Vagina (tissue), 2 donors: ENCODE measurements at places on chromosomes 3 and 15.

GRCh38 chr3:9036404-9037131 lies 73.3 kb upstream of the RAD18 start:
- H3K27me3 ChIP-seq: no peaks in the 10 kb centered on the region
- no peaks in the 10 kb centered on the region for H3K36me3 ChIP-seq
- DNase-seq: no peak
- H3K4me1 ChIP-seq: peaks cover 15% of the 10 kb centered on the region
- no peak overlapping the region for H3K4me3 ChIP-seq

GRCh38 chr3:142124243-142124642 lies 25.1 kb downstream of the TFDP2 start:
- no peaks in the 10 kb centered on the region for H3K36me3 ChIP-seq
- H3K27ac ChIP-seq: no peak overlapping the region
- DNase-seq: no peak

GRCh38 chr3:24315971-24316370 lies 178.7 kb downstream of the THRB start:
- DNase-seq: no peak
- peaks cover 12% of the 10 kb centered on the region for H3K4me1 ChIP-seq
- no peak overlapping the region for H3K4me3 ChIP-seq
- H3K27me3 ChIP-seq: no peaks in the 10 kb centered on the region
- no peaks in the 10 kb centered on the region for H3K36me3 ChIP-seq

GRCh38 chr3:140188285-140188684 lies 253.3 kb downstream of the CLSTN2 start:
- no peaks in the 10 kb centered on the region for H3K27me3 ChIP-seq
- no peak overlapping the region for H3K4me3 ChIP-seq
- no peaks in the 10 kb centered on the region for H3K36me3 ChIP-seq
- DNase-seq: no peak
- H3K27ac ChIP-seq: no peak overlapping the region

GRCh38 chr3:56321892-56322291 lies 146.4 kb downstream of the ERC2 start:
- no peak overlapping the region for H3K4me3 ChIP-seq
- H3K27ac ChIP-seq: no peak overlapping the region
- no peak for DNase-seq
- no peaks in the 10 kb centered on the region for H3K27me3 ChIP-seq
- H3K4me1 ChIP-seq: no peaks in the 10 kb centered on the region

DNA sequence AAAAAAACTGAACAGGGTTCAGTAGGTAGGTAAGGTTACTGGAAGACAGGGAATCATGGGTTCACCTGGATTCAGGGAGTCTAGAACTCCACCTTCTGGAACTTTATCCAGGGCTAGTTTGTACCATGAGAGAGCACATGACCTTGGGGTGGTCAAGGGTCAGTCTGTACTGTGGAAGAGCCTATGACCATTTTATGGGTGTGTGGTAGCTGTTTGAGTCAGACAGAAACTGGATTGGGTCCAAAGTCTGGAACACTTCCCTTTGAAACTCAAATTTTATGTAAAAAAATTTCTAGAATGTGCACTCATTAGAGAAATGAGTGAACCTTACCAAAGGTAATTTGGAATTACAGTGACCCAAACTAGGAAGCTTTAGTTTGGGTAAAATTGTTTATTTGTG lies 486.0 kb upstream of the AGTR1 start:
- no peaks in the 10 kb centered on the region for H3K4me1 ChIP-seq
- no peaks in the 10 kb centered on the region for H3K36me3 ChIP-seq
- DNase-seq: no peak
- H3K27me3 ChIP-seq: no peaks in the 10 kb centered on the region
- no peak overlapping the region for H3K27ac ChIP-seq

- peak overlapping the region; percentile 77 for H3K27ac ChIP-seq
- no peaks in the 10 kb centered on the region for H3K27me3 ChIP-seq
- H3K4me1 ChIP-seq: peaks cover 94% of the 10 kb centered on the region
- no peak overlapping the region for H3K4me3 ChIP-seq
- no peaks in the 10 kb centered on the region for H3K36me3 ChIP-seq
Measured at GRCh38 chr3:46947981-46948791, 28.4 kb downstream of the CCDC12 start.

- no peaks in the 10 kb centered on the region for H3K36me3 ChIP-seq
- no peaks in the 10 kb centered on the region for H3K27me3 ChIP-seq
Measured at GRCh38 chr3:97066531-97066930, 252.1 kb downstream of the EPHA6 start.

GRCh38 chr3:73738711-73739110 lies 114.0 kb upstream of the PDZRN3 start:
- no peak overlapping the region for H3K4me3 ChIP-seq
- no peak for DNase-seq
- no peaks in the 10 kb centered on the region for H3K27me3 ChIP-seq
- H3K36me3 ChIP-seq: no peaks in the 10 kb centered on the region

DNA sequence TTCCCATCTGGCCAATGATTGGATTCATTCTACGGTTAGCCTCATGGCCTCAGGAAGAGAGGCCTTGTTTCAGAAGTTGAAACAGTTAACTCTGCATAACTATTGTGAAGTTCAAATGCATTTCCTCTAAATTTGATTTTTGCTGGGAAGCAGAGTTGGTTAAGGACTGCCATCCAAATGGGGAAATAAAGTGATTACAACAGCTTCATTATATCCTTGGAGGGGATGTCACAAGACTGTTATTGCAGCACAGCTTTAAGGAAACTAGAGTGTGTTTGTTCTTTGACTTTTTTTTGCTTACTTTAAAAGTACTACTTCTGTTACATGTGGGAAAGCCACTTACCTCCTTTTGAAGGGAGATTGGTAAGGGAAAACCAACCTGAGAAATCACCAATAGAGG lies 164.8 kb downstream of the AKAP13 start:
- peaks cover 59% of the 10 kb centered on the region for H3K4me1 ChIP-seq
- no peak for DNase-seq
- peak overlapping the region; percentile 69 for H3K27ac ChIP-seq
- H3K4me3 ChIP-seq: no peak overlapping the region
- H3K36me3 ChIP-seq: no peaks in the 10 kb centered on the region
- H3K27me3 ChIP-seq: no peaks in the 10 kb centered on the region

DNA sequence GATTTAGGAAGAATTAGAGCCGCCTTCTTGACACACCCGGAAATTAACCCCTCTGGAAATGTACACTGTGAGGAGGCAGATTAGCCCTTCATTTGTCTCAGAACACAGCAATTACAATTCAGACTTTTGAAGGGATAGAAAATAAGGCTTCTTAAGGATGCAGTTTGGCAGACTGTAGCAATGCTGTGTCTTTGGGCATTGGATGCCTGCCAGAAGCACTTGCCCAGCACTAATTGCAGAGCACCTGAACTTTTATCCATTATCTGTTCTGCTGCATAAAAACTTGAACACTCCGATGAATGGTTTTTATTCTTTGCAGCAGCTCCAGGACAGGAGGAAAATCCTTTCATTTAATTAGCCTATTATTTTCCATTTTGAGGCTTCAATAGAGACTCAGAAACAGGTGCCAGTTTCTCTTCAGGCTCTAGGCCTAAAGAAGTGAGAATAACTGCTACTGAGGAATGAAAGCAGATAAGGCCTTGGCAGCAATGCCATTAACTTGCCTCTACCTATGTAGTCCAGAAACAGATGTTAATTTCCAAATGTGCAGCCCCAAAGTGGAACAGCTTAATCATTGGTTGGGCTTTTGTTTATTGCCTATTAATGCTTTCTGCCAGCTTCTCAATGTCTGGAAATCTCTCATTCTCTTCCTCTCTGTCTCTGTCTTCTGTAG lies 418.5 kb downstream of the NSUN3 start:
- no peaks in the 10 kb centered on the region for H3K27me3 ChIP-seq
- no peak overlapping the region for H3K4me3 ChIP-seq
- no peaks in the 10 kb centered on the region for H3K4me1 ChIP-seq
- H3K36me3 ChIP-seq: no peaks in the 10 kb centered on the region
- no peak for DNase-seq
